Natural killer cell (primary cell): ENCODE measurements at places on chromosomes 3 and 15. TPM values are rescaled to one million over a fixed set of nuclear protein-coding genes. Genes with fewer than 3 reads are reported as not detected.

DNA sequence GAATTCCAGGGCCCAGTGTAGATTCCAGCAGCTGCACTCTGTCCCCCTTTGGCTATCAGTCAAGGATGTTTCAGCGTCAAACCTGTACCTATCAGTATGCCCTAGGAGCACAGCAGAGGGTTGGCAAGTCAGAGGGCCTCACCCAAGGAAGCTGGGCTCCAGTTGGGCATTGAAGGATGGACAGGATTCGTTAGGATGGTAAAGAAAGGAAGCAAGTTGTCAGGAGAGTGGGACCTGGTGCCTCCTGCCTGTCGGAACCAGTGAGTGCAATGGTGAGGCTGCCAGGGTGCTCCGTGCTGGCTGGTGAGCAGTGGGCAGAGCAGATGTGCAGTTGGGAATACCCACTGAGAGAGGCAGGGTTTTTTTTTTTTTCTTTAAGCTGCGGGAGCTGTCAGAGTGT, 157.2 kb downstream of the CHDH start:
- H3K36me3 ChIP-seq = no peaks in the 10 kb centered on the region
- no peak overlapping the region for H3K4me3 ChIP-seq
- H3K4me1 ChIP-seq = no peaks in the 10 kb centered on the region
- H3K27me3 ChIP-seq = no peaks in the 10 kb centered on the region

DNA sequence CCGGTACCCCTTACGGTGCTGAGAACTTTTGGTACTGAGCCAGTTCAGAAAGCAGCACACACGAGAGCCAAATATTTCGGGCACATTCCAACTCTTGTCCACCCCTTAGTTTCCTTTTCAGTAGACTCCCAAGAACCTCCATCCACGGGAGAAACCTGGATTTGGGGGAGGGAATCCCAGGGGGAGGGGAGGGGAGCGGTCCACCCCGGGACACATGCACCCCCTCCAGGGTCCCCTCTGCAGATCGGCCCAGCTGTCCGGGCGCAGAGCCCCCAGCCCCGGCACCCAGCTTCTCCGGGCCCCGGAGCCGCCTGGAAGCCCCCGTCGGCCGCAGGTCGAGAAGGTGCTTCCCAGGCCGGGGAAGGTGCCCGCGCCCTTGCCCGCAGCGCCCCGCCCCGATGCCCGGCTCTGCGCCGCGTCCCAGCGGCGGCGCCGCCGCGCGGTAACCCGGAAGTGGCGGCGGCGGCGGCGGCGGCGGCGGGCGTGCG, 455 bp upstream of the ABHD17C start:
- H3K36me3 ChIP-seq = no peaks in the 10 kb centered on the region
- no peaks in the 10 kb centered on the region for H3K27me3 ChIP-seq
- peak overlapping the region; percentile 67 for H3K27ac ChIP-seq
- peak overlapping the region; percentile 50 for H3K4me3 ChIP-seq
- peak; percentile 23 for DNase-seq
- H3K4me1 ChIP-seq = peaks cover 12% of the 10 kb centered on the region

GRCh38 chr3:143081844-143082778, 37.5 kb upstream of the CHST2 start:
- DNase-seq = no peak
- H3K4me1 ChIP-seq = peaks cover 15% of the 10 kb centered on the region
- H3K4me3 ChIP-seq = no peak overlapping the region
- no peak overlapping the region for H3K27ac ChIP-seq
- H3K27me3 ChIP-seq = no peaks in the 10 kb centered on the region

DNA sequence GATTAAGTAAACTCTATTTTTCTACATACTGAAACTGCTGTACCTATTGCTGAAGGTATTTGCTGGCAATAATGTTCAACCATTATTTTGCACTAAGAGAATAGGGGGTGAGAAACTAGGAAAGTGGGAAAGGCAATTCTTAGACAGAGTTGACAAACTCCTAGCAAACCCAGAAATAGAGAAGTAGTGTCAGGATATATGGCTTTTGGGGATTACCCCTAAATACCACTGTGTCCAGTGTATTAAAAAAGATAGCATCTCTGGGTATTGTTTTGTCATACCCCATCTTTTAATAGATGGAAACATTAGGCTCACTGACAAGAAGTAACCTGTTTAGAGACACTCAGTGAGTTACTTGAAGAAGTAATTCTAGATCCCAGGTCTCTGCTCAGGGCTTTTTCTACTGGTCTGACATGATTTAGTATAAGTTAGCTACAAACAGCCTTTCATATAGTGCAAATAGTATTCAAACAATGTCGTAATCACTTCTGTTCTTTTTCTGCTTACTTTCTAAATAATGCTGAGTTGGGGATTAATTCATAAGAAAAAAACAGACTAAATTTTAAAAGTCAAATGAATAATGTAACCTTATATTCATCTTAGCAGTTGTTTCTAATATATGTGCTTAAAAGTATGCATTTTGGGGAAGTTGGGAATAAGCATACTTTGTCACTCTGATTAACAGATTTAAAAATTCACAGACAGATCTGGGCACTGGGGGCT, 107.2 kb downstream of the IL1RAP start:
- H3K4me1 ChIP-seq = peaks cover 2% of the 10 kb centered on the region
- no peaks in the 10 kb centered on the region for H3K27me3 ChIP-seq
- no peak overlapping the region for H3K27ac ChIP-seq
- H3K4me3 ChIP-seq = no peak overlapping the region

GRCh38 chr3:196624907-196625306, 14.6 kb upstream of the NRROS start:
- H3K36me3 ChIP-seq = no peaks in the 10 kb centered on the region
- peaks cover 46% of the 10 kb centered on the region for H3K4me1 ChIP-seq
- no peaks in the 10 kb centered on the region for H3K27me3 ChIP-seq

GRCh38 chr3:25338158-25338725, 89.8 kb upstream of the RARB start:
- no peak overlapping the region for H3K27ac ChIP-seq
- no peaks in the 10 kb centered on the region for H3K27me3 ChIP-seq
- no peaks in the 10 kb centered on the region for H3K4me1 ChIP-seq
- no peak for DNase-seq
- no peaks in the 10 kb centered on the region for H3K36me3 ChIP-seq

DNA sequence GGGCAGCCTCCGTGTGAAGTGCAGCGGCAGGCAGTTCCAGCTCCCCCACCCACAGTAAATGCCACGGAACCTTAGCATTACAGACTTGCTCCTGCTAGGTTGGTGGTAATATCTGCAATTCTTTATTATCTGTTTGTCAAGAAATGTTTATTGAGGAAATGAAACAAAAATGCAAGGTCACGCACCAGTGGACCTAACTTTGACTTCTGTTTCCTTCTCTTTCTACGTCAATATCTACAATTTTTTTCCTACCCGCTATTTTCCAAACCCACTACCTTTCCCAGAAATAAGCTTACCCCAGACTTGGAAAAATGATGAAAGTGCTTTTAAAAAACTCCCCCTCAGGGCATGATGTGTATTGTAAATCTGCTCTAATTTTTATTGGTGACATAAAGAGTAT, 18.9 kb downstream of the ILDR1 start:
- H3K4me3 ChIP-seq = no peak overlapping the region
- no peaks in the 10 kb centered on the region for H3K36me3 ChIP-seq

GRCh38 chr3:49124991-49125670, 4.5 kb upstream of the USP19 start:
- H3K27me3 ChIP-seq = no peaks in the 10 kb centered on the region
- H3K36me3 ChIP-seq = no peaks in the 10 kb centered on the region

- H3K27ac ChIP-seq = no peak overlapping the region
- no peak for DNase-seq
- no peaks in the 10 kb centered on the region for H3K4me1 ChIP-seq
These were observed 416.7 kb upstream of the SEMA6D start for GRCh38 chr15:47300596-47300995.

GRCh38 chr15:76935620-76936019, 4.1 kb downstream of the RCN2 start:
- peaks cover 34% of the 10 kb centered on the region for H3K36me3 ChIP-seq
- no peak overlapping the region for H3K4me3 ChIP-seq
- no peaks in the 10 kb centered on the region for H3K27me3 ChIP-seq
- H3K27ac ChIP-seq = no peak overlapping the region

DNA sequence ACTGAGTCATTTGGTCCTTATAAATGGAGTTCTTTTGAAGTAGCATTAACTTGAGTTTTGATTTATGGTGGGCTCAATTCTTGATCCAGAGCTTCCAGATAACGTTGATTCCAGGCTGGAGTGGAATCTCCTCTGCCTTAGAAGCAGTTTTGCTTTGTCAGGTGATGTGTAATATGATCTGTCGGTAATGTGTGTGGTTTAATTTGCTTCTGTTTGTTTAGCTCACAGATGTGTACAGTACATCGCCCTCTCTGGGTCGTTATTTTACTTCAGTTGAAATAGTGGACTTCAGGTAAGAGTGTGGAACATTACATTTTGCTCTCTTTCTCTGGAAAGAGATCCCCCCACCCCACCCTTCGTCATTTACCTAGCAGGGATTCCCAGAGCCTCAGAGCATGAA, 23.1 kb downstream of the C3orf52 start:
- no peak for DNase-seq
- no peak overlapping the region for H3K4me3 ChIP-seq
- H3K27me3 ChIP-seq = no peaks in the 10 kb centered on the region
- no peaks in the 10 kb centered on the region for H3K4me1 ChIP-seq
- H3K27ac ChIP-seq = no peak overlapping the region

DNA sequence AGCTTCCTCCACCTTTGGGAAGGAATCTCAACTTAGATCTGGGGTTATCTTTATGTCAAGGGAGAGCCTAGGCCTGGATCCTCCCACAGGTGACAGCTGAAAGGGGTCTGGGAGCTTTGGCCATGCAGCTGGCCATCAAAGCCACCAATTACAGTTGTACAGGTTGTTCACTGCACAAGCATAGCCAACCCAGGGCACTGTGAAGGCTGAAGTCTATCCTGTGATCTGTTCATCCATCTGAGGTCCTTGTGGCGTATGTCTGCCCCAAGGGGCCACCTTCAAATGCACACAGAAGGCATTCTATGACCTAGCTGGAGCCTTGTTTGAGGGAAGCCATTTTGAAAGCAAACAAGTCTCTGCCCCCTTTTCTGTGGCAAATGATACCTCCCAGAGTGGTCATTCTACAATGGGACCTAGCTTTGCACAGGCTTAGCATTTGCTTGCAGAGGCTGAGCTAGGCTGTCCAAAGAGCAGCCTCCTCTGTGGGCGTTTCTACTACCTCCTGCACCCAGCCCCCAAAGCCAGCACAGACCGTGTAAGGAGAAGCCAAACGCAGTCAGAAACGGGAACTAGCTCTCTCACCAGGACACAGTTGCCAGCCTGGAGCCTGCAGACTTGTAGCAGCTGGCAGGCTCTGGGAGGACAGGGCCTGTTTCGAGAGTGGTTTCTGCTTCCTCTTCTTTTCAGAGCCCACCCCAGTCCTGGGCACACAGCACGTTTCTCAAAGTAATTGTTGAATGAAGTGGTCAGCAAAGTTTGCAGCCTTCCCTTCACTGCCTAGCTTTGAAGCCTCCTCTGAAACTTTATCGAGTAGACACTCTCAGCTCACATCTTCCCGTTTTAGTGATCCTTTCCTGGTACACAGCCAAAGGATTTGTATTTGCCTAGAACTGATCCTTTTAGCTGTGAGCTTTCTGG, 157.3 kb upstream of the SMAD3 start:
- H3K27ac ChIP-seq = no peak overlapping the region
- H3K36me3 ChIP-seq = no peaks in the 10 kb centered on the region
- H3K4me3 ChIP-seq = no peak overlapping the region
- DNase-seq = no peak
- H3K4me1 ChIP-seq = peaks cover 19% of the 10 kb centered on the region

DNA sequence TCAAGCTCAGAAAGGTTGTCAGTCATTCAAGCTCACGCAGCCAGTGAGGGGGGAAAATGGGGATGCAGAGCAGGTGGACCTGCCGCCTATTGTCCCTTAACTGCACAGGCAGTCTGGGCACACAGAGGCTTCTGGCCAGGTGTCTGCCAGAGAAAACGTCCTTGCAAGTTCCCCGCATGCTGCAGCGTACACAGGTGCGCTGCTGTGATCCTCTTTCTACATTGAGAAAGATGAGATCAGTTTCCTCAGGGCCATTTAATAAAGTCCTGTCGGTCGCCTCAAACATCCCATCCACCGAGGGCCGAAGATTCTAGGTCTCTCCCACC, 445 bp upstream of the TSEN2 start:
- H3K27ac ChIP-seq = peak overlapping the region; percentile 78
- H3K36me3 ChIP-seq = no peaks in the 10 kb centered on the region
- DNase-seq = no peak
- H3K27me3 ChIP-seq = no peaks in the 10 kb centered on the region
- H3K4me1 ChIP-seq = peaks cover 18% of the 10 kb centered on the region

- H3K36me3 ChIP-seq = no peaks in the 10 kb centered on the region
- no peak for DNase-seq
- H3K27ac ChIP-seq = no peak overlapping the region
- H3K4me3 ChIP-seq = no peak overlapping the region
- H3K27me3 ChIP-seq = no peaks in the 10 kb centered on the region
- H3K4me1 ChIP-seq = no peaks in the 10 kb centered on the region
These were observed 20.9 kb downstream of the PGBD4 start for GRCh38 chr15:34122771-34123183.

DNA sequence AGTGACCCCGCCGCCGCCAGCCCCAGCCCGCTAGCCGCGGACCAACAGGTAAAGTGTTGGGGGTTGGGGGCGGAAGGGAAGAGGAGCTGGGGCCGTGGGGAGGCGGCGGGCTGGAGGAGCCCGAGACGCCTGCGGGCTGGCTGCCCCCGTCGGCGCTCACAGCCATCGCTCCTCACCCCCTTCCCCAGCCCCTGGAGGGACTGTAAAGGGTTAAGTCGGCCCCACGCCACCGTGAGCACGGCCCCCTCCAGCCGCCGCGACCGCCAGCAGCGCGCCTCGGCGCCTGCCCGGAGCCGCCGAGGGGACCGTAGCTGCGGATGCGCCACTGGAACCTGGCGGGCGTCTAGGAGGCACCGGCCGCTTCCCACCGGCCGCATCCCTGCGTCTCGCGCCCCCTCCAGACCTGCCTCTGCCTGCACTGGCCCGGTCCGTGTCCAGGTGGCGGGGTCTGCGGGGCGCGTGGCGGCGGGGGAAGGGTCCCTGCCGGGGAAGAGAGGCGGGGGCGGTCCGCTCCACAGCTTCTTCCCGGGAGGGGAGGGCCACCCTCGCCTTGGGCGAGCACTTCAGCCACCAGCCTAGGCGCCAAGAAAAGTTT, 522 bp downstream of the MED12L start:
- H3K4me3 ChIP-seq = peak overlapping the region; percentile 50
- no peaks in the 10 kb centered on the region for H3K36me3 ChIP-seq
- H3K27me3 ChIP-seq = peaks cover 6% of the 10 kb centered on the region
- DNase-seq = peak; percentile 16
- no peak overlapping the region for H3K27ac ChIP-seq

DNA sequence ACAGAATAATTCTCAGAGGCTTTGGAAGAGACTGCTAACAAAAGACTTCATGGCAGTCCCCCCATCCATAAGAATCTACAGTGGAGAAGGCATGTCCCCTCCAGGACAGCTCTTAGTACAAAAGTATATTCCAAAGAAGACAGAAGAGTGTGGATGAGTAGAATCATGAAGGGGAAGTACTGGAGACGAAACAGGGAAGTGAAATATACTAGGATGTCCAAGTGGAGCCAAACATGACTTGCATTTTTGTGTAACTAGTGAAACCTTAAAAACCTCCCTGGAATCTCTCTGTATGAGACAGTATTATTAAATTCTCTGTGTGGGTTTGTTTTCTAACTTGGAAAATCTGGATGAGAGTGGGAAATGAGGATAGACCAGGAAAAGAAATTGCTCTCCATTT, 312.4 kb downstream of the RSL24D1 start:
- H3K4me1 ChIP-seq = no peaks in the 10 kb centered on the region
- no peak for DNase-seq
- no peak overlapping the region for H3K27ac ChIP-seq
- no peak overlapping the region for H3K4me3 ChIP-seq

The PLCH1 gene
- total RNA-seq = 0.08 TPM

The GPR27 gene
- not detected for total RNA-seq

The PLSCR2 gene
- total RNA-seq = not detected

The SGO1 gene
- 0.94 TPM for total RNA-seq

The NAA50 gene
- 55.3 TPM for total RNA-seq

The CCNB2 gene
- 0.47 TPM for total RNA-seq

The RTP1 gene
- total RNA-seq = not detected

The ECE2 gene
- total RNA-seq = not detected

The SELENOK gene
- 116 TPM for total RNA-seq

The TLR9 gene
- 0.20 TPM for total RNA-seq

The ALDH1L1 gene
- total RNA-seq = not detected
